ENCODE measurements at places on chromosomes 6 and 20.

- no peak for DNase-seq
These were observed 7.2 kb upstream of the SNX14 start for GRCh38 chr6:85600713-85601313.

DNA sequence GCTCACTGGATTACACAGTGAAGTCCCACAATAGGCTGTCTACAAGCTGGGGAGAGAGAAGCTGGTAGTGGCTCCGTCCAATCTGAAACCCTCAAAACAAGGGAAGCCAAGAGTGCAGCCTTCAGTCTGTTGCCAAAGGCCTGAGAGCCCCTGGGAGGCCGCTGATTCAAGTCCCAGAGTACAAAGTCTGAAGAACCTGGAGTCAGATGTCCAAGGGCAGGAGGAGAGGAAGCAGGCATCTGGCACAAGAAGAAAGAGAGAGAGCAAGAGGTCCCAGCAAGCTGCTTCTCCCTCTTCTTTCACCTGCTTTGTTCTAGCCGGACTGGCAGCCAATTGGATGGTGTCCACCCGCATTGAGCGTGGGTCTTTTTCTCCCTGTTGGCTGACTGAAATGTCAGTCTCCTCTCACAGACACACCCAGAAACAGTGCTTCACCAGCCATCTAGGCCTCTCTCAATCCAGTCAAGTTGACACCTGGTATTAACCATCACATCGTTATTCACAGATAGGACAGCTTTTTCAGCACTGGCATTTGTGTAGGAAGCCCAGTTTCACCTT lies 51.2 kb downstream of the CRYBG1 start:
- DNase-seq: no peak

DNA sequence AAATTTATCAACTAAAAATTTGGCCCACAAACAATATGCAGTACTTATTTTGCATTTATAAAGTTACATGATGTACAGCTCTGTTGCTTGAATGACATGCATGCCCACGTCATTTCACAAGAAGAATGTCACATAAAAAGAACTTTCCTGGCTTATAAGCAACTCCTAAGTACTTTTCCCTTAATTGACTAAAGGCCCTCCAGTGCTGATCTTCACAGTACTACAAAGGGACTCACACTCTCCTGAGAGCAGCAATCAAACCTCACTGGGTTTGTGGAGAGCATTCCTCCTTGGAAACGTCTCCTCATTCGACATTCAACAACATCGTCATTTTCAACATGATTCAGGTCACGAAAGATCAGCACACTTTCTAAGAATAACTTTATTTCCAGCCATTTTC lies 111.1 kb downstream of the IPCEF1 start:
- no peak for DNase-seq

- no peak for DNase-seq
These were observed 262.3 kb upstream of the PLN start for GRCh38 chr6:118285791-118286190.

DNA sequence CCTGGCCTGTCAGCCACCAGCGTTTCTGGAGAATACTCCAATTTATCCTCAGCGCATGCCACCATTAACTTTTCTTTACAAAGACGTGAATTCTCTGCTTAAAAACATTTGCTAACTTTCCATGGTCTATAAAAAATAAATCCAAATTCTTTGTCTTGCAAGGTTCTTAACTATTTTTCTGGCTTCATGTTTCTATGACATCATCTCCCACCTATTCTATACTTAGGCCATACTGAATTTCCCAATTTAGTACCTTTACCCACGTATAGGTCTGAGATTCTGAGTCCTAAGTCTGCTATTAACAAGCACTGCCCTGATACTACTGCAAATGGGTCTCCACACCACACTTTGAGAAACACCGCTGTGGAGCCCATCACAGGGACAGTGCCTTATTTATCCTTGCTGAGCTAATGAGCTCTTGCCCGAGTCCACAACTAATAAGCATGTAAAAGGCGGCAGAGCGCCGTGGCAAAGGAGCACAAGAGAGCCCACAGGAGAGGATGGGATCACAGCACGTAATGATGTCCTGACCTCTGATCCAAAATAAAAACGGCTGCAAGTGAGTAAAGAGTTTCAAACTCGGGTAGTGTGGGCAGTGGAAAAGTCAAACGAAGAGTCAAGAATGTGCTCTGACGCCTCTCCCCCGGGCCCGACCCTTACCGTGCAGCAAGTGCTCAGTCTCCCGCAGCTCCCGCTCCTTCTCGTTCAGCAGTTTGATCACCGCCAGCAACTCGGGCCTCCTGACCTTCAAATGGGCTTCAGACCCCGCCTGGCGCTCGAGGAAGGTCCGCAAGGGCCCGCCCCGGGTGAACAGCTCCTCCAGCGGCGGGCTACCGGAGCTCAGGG lies 519 bp downstream of the MTRF1L start:
- no peak for DNase-seq

DNA sequence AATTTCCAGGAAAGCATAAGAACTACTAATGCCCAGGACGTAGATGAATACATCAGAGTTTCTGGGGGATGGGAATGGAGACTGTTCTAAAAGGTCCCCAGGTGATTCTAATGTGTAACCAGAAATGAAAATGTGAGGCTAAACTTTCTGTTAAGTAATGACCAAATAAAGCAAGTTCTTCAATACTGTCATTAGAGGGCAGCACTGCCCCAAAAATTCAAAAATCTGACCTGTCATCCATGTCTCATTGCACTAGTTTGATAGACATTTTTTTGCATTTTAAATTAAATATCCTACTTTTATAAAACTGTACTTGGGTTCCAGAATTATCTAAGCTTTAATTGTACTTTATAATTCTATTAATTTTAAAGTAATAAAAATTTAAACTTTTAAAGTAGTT lies 94.9 kb downstream of the RFX6 start:
- peak; percentile 25 for DNase-seq

GRCh38 chr6:25560865-25561264 lies 91.2 kb upstream of the SCGN start:
- DNase-seq: no peak

DNA sequence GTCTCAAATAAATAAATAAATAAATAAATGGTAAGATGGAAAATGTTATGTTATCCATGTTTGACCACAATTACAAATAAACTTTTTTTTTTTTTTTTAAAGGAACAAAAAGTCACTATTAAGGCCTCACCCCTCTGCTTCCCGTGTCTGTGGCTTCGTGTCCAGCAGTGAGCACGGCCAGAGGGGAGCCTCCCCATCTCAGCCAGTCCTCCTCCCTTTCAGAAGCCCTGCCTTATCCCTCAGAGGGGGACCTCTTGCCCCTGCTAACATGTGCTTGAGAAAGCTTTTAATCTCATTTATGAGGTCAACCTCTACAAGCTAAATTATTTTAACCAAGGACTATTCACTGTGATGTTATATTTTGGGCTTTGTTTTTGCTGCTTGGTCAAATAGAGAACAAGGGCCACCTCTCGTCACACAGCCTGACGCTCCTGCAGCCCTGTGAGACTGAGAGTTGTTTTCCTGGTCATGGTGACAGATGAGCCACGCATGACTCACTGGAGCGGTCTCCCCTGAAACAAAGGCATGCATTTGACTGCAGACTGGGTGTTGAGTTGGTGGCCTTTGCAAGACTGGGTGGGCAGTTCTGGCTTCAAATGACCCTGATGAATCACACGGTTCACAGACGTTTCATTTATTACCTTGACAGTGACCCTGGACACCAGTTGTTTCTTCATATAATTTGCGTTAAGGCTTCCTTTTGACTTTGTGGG lies 131.8 kb downstream of the TIAM2 start:
- peak; percentile 99 for DNase-seq

- DNase-seq: no peak
These were observed 66.7 kb upstream of the ZNF217 start for GRCh38 chr20:53660078-53660909.

GRCh38 chr6:133811557-133811956 lies 77.4 kb upstream of the TCF21 start:
- no peak for DNase-seq

- no peak for DNase-seq
These were observed 100.3 kb downstream of the EDN3 start for GRCh38 chr20:59400708-59401107.

DNA sequence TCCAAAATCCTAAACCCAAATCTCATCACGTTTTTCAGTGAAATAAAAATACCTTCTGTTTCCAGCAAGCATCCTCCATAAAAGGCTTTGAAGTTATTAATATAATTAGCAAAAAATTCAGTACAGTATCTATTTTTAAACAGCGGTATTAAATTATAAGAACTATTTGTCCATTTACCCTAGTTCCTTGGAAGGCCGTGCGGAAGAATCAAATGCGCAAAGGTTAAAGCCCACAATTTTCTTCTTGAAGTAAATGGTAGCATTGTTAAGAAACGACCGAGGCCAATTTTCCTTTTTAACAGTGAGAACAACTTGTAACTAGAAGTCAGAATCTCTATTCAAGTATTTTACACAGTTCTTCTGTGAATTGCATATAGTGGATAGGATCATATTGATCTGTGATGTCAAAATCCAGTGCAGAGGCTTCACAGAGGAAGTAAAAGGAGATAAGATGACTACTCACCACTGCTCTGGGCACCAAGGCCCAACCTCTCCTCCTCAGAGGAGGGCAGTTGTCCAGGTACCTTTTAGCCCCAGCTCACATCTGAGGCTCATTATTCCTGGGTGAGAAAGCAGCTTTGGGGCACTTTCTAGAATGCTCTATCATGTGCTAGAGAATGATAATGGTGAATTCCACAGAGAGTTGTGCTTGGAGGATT lies 36.3 kb downstream of the TNFAIP3 start:
- DNase-seq: no peak

DNA sequence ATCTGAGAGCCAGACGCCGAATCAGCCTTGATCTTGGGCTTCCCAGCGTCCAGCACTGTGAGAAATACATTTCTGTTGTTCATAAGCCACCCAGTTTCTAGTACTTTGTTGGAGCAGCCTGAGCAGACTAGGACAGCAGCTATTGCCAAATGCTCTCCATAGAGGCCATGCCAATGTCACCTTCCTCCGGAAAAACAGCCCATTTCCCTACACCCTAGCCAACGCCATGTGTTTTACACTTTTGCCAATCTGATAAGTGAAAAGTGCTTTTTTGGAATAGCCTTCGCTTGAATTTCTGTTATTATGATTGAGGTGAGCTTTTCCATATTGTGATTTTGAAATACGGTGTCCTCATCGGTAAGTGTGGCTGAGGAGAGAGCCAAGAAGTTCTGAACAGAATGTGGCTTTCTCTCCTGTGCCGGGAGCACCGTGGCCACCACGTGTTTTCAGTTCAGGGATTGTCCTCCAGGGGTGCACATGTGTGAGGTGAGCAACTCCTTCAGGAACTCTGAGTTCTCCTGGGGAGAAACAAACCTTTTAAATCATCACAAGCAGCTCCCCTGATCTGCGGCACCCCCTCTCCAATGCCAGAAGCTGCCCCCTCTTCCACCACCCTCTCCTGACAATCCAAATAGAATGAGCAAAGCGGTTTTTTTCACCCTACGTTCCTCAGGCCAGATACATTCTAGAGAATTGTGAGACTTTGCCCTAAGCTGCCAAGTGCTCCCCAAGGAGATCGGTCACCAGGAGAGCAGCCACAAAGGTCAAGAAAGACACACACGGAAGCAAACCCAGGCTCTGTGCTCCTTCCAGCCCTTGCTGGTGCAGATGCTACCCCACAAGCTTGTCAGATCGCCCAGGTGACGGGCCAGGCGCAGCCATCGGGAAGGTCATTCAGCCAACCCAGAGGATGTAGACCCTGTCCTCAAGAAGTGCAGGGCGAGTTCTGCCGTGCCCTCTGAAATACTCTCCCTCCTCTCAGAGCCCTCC lies 36.0 kb downstream of the TAF8 start:
- no peak for DNase-seq

- DNase-seq: no peak
These were observed 2.5 kb downstream of the CNR1 start for GRCh38 chr6:88163616-88164015.

GRCh38 chr6:151021896-151022295 lies 156.4 kb downstream of the MTHFD1L start:
- DNase-seq: no peak

GRCh38 chr20:56352345-56353055 lies 6.3 kb upstream of the FAM210B start:
- DNase-seq: no peak

DNA sequence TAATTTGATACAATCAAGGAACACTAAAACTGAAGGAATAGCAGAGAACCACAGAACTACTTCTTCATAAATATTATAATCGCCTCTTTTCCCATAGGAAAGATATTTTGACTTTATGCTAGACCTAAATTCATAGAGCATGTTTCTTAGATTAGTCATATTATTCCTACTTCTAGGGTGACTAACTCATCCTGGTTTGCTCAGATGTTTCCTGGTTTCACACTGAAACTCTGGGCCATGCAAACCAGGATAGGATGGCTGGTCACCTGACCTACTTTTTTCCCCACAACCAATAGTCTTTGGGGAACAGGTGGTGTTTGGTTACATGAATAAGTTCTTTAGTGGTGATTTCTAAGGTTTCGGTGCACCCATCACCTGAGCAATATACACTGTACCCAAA lies 42.8 kb downstream of the MMS22L start:
- DNase-seq: peak; percentile 23

- no peak for DNase-seq
These were observed 185.5 kb upstream of the TNFAIP3 start for GRCh38 chr6:137681445-137682009.

GRCh38 chr6:13439644-13440043 lies 47.8 kb downstream of the GFOD1 start:
- DNase-seq: no peak

All from RCC 7860 (cell line).